Inflammatory macrophage treated with lipopolysaccharide for 4 hours (primary cell): ENCODE measurements at places on chromosomes 1 and 21.

GRCh38 chr1:104648269-104648691, 898.6 kb downstream of the AMY1C start:
- no peak for DNase-seq

DNA sequence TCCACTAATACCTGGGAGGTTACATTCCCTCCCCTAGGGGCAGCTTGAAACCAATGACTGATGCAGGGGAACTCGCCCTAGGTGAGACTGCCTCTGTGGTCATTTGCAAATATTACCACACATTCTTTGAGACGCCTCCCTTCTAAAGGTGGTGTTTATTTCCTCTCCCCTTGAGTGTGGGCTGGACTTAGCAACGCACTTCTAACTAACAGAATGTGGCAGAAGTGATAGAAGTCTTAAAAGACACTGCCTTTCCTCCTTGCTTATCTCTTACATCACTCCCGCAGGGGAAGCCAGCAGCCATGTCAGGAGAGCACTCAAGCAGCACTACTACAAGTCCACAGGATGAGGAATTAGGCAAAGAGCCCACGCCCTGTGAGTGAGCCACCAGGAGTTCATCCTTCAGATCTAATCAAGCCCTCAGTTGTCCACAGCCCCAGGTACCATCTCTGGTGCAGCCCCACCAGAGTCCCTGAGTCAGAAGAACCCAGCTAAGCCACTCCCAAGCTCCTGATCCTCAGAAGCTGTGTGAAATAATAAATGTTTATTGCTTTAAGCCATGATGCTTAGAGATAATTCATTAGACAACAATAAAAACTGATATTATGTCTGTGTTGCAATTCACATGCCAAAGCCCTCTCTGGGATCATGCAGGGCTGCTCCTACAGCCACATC, 14.8 kb upstream of the MATN1 start:
- no peak for DNase-seq

DNA sequence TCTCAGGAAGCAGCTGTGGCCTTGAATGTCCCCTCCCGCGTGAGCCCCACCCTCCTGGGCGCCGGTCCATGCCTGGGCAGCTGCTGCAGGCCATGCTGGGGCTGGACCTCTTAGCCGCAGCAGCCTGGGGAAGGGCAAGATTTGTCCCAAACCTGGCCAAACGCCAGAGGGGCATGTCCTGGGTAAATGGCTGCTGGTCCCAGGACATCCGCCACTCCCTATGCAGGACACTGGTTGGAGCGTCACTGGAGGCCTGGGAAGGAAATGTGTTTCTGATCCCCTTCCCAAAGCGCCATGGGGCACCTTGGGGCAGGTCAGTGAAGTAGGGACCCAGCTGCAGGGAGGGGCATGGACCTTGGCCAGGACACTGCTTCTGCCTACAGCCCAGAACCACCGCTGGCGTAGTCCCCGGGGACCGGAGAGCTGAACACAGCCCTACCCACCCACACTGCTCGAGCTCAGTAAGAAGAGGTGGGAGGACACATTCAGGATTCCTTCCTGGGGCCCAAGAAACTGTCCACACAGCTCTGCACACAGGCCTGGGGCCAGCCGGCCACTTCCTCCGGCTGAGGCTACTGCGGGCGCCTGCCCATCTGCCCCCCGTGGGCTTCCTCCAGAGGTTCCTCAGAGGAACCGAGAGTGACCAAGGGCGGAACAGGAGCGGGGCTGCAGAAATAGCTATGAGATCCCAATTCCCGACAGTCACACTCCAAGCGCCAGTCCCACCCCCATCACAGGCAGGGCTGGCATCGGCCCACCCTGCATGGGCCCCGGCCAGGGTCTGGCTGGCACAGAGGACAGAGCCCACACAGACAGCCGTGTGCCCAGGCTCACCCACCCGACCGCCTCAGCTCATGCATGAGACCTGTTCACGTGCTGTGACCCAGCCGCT, 10.8 kb upstream of the PLEKHG5 start:
- peak; percentile 68 for DNase-seq

- no peak for DNase-seq
These were observed 42.9 kb downstream of the ATP1A1 start for GRCh38 chr1:116415699-116416533.
